HS-27A (cell line): ENCODE measurements at places on chromosomes 1 and 21.

DNA sequence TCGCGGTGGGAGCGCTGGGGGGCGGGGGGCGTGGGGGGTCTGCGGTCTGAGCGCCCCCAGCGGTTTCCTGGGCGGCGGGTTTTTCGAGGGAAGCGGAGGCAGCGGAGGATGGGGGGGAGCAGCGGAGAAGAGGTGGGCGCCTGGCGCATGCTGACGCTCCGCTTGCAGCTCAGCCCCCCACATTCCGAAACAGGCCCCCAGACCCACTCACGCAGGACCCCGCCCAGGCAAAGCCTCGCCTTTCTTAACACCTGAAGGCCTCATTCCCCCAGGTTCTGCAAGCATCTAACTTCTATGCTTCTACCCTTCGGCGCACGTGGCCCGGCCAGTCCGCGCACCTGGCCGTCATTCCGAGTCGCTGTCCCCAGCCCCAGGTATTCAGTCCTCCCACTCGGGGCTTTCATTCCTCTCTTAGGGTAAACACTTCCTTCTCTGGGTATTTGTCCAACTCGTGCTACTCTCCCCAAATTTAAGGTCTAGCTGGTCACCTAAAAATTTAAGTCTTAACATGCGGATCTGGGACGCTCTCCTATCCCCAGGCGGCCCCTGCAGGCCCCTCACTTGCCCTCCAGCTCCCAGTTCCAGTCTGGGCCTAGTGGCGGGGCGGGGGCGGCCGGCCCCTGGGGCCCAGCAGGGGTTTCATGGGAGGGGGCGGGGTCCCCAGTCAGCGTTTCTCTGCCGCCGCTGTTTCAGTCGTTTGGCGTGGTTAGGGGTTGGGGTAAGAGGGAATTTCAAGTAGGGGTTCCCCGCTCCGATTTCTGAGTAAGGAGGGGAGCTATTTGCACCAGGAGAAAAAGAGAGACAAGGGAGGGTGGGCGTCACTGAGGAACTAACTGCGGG, 2.8 kb upstream of the ZBTB7B start:
- no peak for DNase-seq

DNA sequence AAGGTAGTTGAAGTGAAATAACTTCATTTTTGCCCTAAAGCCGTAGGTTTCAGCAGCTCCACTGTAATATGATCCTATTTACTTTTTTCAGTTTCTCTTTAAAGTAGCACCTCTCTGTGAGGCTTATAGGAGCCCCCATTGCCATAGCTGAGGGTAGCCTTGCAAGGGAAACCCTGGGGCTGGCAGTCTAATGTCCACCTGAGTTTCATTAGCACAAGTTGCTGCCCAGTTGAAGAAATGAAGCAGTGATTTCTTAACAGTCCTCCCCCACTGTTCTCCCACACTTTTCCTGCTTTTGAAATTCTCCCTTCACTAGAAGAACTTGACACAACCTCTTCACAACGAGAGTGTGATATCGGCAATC, 1.5 kb downstream of the HMCN1 start:
- no peak for DNase-seq

DNA sequence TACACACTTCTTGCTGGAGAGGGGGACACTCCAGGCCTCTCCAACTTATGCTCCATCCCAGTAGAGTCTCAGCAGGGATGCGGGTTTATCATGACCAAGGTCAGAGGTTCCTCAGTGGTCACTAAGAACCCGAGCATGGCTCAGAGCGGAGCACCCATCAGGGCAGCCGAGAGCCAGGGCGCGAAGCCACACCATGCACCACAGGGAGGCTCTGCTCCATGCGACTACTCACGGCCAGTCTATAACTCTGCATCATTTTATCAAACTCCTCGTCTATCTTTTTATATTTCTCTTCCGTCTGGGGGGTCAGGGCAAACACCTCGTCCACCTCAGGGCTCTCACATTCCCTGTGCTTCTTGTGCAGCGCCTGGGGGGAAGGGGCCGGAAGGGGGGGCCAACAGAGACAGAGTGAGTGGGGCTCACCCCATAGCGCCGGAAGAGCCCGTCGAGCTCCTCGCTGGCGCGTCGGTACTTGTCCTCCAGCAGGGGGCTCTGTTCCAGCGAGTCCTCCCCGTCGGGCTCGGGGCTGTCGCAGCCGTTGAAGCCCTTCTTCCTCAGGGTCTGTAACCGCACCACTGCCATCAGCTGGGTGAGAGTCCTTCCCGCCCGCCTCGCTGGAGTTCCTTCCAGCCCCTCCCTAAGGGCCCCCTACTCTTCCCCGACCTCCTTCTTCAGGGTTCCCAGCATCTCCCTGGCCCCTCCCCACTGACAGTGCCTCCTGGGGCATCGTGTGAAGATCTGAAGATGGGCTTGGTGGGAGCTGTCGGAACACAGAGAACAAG, 20.0 kb downstream of the MEF2D start:
- no peak for DNase-seq

DNA sequence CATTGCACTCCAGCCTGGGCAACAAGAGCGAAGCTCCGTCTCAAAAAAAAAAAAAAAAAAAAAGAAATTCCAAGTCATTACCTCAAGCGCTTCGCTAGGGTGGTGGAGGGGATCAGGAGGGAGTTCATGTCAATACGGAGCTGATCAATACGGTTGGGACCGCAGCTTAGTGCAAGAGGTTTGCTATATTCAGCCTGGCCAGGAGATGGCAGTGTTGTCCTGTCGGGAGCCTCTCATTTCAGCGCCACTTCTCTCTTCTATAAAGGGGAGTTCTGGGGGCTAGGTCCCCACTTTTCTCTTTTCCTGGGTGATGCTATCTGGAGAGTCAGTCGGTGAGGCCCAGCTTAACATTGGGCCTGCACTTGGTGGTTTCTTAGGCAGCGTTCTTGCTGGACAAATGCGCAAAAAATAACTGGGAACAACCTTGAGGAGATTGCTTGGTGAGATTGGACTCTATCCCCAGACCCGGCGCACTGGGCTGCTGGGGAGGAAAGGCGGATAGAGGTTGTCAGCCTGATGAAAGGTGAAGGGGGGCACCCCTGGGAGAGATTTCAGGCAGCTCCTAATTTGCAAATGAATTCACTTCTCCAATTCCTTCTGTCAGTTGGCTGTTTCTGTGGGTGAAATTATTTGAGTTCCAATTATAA, 40.4 kb downstream of the KIAA0040 start:
- DNase-seq = no peak

DNA sequence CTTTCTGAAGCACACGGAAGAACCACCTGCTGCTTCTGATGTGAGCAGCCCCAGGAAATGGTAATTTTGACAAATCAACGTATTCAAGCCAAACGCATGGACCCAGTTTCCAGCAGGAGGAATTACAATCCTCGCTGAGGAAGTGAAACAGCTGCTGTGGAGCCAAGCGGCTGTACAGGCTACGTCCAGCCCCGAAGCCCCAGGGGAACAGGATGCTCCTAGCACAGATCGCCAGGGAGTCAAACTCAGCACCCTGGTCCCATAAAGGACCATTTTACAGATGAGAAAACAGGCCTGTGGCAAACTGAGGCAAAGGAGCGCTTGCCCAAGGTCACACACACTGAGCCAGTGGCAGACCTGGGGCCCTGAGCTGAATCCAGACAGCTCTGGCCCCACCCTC, 108.0 kb downstream of the PTPRU start:
- DNase-seq = no peak

- no peak for DNase-seq
Observed at GRCh38 chr21:39178421-39178820, 4.8 kb downstream of the PSMG1 start.

- DNase-seq = no peak
Observed at GRCh38 chr1:206706806-206707366, 22.2 kb downstream of the MAPKAPK2 start.

- no peak for DNase-seq
Observed at GRCh38 chr1:91830242-91831131, 55.5 kb downstream of the TGFBR3 start.
